ENCODE measurements at places on chromosomes 16 and 17.

DNA sequence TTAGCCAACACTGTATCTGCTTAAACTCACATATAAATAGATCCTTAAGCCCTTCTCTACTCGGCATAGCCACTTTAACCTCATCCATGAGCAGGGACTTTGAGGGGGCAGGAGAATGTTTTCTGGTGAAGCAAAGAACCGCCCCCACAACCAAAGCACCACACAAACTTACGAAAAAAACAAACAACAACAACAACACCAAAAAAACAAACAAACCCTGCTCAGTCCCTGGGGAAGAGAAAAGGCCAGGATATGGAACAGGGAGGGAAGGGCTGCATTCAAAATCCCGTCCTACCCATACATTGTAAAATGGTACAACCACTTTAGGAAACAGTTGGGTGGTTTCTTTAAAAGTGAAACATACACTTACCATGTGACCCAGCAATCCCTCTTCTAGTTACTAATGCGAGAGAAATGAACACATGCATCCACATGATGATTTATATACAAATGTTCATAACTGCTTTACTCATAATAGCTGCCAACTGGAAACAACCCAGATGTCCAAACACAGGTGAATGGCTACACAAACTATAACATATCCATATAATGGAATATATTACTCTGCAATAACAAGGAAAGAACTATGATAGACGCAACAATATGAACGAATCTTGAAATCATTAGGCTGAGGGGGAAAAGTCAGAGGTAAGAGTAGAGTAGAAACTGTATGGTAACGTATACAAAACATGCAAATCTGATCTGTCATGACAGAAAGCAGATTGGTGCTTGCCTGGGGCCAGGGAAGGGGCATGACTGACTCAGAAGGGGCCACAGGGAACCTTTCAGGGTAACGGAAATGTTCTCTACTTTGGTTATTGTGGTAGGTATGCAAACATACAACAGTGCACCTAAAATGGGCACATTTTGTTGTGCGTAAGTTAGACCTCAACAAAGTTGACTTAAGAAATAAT is 37.7 kb upstream of the TOB1 start:
- DNase-seq: no peak

DNA sequence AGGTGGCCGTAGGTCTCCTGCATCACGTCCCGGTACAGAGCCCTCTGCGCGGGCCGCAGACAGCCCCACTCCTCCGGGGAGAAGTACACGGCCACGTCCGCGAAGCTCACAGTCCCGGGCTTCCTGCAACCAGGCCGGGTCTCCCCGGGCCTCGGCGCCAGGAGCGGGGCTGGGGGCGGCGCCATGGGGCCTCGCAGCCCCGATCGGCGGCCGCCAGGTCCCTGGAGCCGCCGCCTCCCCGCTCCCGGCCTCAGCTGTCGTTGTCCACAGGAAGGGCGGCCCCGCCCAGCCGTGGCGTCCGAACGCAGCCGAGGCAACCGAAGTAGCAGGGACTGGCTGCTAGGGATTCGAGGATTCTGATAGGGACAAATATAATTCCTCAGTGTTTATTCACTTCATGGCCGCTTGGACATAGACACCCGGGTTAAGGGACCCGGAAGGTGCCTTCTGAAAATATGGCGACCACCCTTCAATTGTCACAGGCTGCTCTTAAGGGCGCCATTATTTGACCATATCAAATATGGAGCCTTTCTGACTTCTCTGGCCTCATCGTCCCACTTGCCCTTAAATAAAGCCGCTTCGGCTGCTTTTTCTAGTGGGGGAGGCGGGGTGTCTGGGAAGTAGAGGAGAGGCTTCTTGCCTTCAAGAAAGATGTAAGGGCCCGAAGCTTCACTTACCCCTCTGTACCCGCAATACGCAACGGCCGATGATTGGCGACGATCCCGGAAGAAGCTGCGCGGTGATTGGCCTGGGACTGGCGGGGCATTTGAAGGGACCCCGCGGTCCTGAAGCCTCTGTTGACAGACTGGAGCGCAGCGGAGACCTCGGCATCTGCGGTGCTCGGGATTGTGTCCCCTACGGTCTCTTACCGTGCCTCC is at the start of gene ZNF688:
Gene ZNF688 (minus strand): TSS at position 270 of the 878 bp plus-strand sequence. CDS start 85 bp downstream, at position 185.
- peak; percentile 88 for DNase-seq

GRCh38 chr16:2779978-2780898 is 3.2 kb upstream of the ELOB start:
- DNase-seq: no peak

DNA sequence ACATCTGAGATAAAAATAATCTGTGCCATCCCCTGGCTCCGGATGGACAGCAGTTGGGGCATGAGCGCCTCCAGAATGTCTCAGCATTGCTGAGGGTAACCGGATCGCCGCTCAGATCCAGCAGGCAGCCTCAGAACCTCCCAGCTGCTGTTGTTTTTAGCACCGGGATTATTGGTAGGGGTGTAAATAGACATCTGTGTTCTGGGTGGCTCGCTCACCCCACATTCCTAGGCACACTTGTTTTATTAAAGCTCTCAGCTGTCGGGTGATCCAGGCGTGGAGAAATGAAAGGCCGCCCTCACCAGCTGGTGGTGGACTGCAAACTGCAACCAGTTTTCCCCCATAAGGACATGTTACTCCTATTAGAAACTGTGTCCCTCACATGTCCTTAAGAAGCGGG is 32.1 kb downstream of the MYH3 start:
- no peak for DNase-seq

- no peak for DNase-seq
These were observed 17.2 kb downstream of the PLCD3 start for GRCh38 chr17:45115015-45115625.

DNA sequence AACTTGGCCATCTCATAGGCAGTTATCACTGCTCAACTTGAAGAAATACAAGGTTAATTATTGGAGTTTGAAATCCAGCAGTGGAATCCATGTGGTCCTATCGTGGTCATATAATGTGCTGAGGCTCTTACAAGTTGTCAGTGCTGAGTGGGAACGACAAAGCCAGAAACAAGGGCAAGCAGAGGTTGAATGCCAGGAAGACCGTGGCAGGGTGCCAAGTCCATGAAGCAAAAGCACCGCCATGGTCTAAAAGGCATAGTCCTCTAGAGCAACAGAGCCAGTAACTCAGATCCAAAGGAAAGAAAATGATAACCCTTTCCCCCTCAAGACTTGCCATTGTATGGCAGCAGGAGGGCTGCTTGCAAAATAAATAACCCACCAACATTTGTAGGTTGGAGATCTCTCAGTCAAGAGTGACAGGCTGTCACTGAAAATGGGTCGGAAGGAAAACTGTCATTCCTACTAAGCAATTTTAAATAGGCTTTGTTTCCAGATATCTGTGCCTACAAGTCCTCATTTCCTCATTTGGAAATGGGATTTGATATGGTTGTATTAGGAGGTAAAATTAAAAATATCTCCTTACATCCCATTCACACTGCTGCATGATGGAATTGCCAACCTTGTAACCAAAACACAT is 36.4 kb upstream of the HSBP1 start:
- DNase-seq: no peak

- no peak for DNase-seq
These were observed 214.7 kb downstream of the SPECC1 start for GRCh38 chr17:20223808-20224328.

DNA sequence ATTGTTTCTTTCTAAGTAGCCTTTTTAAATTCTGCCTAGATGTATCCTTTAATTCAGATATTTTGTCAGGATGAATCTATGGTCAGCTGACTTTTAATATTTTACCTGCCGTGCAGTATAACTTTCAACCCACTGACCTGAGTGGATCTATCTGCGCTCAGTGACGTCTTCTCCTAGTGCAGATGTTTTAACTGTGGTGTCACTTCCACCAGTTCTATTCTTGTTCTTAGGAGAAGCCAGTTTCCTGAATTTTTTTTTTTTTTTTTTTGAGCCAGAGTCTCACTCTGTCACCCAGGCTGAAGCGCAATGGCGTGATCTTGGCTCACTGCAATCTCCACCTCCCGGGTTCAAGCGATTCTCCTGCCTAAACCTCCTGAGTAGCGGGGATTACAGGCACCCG is 5.0 kb upstream of the TM4SF5 start:
- no peak for DNase-seq

GRCh38 chr17:73013301-73013700 is 79.2 kb downstream of the SLC39A11 start:
- DNase-seq: no peak
